Stomach (tissue), 19 donors: ENCODE measurements at places on chromosomes 16 and 17. TPM values are rescaled to one million over a fixed set of nuclear protein-coding genes. Genes with fewer than 3 reads are reported as not detected.

DNA sequence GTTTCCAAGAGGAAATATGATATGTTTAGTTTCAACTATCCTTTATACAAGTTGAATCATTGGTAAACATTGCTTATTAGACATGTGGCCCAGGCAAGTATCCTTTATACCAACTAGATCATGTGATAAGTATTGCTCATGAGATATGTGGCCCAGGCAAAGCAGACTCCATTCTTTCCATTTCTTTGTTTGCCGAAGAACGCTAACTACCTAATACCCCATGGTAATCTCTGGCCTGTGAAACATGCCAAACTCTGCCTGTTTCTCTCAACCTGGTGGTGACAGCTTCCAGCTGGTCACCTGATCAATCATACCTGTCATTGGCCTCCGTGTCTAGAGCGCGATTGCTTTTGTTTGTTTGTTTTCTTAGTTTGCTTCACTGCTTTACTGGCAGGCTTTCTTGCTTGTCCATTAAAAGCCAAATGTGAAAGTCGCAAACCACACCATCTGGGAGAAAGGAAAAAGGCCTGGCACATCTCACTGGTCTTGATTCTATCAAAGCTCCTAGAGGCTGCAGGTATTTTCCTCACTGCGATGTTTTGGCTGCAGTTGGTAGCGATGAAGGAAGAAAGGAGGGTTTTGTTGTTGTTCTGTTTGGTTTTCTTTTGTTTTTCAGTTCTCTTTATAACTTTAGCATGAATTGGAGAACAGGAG lies 686.2 kb downstream of the KCNJ2 start:
- DNase-seq, result peak; percentile 26

- DNase-seq, result peak; percentile 78
Measured at GRCh38 chr17:78745407-78746088, 36.5 kb downstream of the CYTH1 start.

- peak; percentile 40 for DNase-seq
Measured at GRCh38 chr17:28174352-28175046, 132.0 kb downstream of the NLK start.

- peak; percentile 79 for DNase-seq
Measured at GRCh38 chr16:11224894-11225676, 30.9 kb downstream of the SOCS1 start.

- no peak for DNase-seq
Measured at GRCh38 chr16:19844945-19845641, 39.6 kb downstream of the GPRC5B start.

- no peak for DNase-seq
Measured at GRCh38 chr17:49913226-49914095, 55.5 kb upstream of the DLX4 start.

- DNase-seq, result no peak
Measured at GRCh38 chr17:56536766-56537165, 56.7 kb upstream of the NOG start.

GRCh38 chr16:81740169-81740568 lies 38.9 kb upstream of the PLCG2 start:
- DNase-seq, result no peak

Gene LLGL2
- 184 TPM for polyA plus RNA-seq

DNA sequence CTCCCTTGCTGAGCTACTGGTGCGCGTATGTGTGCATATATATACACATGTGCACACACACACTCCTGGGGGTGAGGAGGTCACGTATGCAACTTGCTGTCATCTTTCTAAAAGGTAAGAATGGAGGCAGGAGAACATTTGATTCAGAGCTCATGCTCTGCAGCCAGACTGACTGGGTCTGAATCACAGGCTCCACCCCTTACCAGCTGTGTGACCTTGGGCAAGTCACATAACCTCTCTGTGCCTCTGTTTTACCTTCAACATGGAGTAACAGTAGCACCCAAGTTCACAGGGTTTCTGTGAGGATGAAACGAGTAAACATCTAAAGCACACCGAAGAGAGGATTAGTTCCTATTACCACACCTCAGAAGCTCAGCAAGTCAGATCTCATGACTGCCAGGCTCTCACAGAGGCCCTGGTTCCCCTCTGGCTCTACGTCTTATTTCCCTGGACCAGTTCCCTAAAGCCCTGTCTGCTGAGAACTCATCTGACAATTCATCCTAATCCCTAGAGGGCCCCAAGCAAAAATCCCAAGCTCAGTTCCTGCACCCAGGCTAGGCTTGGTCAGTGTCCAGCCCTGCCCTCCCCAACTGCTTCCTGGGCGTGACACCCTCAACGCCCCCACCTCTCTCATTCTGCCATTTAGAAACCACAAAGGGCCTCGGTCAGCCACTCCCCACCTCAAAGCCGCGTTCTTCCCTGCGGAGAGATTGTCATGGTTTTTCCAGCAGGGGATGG lies 28.7 kb downstream of the ABR start:
- DNase-seq, result no peak

Gene OR1F1
- not detected for polyA plus RNA-seq

Gene CCL4
- 1.6 TPM for polyA plus RNA-seq

DNA sequence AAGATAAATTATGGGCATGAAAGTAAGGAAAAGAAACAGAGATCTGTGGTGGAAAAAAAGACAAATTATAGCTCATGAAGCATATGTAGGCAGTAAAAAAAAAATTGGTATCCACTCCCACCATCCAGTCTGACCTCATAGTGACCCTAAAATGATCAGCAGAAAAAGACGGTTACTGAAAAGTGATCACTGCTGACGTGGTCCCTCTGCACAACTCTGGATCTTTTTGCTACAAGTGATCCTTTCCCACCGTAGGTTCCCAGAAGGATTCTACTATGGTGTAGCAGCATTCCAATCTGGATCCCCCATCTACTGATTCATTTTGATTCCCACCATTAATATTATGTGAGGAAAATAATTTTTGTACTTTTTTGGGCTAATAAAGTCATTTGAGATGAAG lies 10.9 kb upstream of the CHST6 start:
- no peak for DNase-seq

DNA sequence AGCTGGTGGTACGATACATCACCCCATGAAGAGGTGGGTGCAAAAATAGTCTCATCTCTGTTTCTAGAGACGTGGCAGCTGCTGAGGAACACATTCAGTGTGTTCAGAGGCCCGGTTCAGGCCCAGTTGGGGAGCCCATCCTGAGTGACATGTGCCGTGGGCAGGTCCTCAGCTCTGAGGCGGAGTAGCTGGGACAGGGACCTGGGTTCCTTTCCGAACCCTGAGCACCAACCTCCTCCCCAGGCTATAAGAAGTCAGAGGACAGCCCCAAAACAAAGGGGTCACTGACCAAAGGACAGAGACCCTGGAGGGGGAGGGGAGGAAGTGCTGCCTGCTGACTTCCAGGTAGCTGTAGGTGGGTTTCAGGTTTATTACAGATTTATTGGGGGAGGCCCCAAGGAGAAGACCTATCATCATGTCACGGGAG lies 5.1 kb downstream of the LDHD start:
- DNase-seq, result no peak

- no peak for DNase-seq
Measured at GRCh38 chr17:15468126-15468525, 705 bp upstream of the CDRT4 start.

GRCh38 chr16:66869424-66869823 lies 10.9 kb upstream of the PDP2 start:
- DNase-seq, result no peak

Gene OR2C1
- polyA plus RNA-seq, result not detected

- DNase-seq, result peak; percentile 89
Measured at GRCh38 chr17:41965694-41966462, 717 bp upstream of the CNP start.

GRCh38 chr17:5705876-5706576 lies 121.7 kb upstream of the NLRP1 start:
- no peak for DNase-seq

- DNase-seq, result no peak
Measured at GRCh38 chr16:83606486-83607030, 201.2 kb upstream of the HSBP1 start.

Gene HID1
- polyA plus RNA-seq, result 52.7 TPM

Gene CFAP52
- not detected for polyA plus RNA-seq

Gene CEP295NL
- not detected for polyA plus RNA-seq

DNA sequence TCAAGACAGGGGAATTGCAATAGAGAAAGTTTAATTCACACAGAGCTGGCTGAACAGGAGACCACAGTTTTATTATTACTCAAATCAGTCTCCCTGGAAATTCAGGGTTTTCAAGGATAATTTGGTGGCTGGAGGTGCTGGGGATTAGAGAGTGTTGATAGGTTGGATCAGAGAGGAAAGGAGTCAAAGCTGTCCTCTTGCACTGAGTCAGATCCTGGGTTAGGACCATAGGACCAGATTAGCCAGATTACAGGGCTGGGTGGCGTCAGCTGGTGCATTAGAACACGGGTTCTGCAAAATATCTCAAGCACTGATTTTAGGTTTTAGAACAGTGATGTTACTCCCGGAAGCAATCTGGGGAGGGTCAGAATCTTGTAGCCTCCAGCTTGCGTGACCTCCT lies 1.8 kb upstream of the NSMCE1 start:
- DNase-seq, result no peak

DNA sequence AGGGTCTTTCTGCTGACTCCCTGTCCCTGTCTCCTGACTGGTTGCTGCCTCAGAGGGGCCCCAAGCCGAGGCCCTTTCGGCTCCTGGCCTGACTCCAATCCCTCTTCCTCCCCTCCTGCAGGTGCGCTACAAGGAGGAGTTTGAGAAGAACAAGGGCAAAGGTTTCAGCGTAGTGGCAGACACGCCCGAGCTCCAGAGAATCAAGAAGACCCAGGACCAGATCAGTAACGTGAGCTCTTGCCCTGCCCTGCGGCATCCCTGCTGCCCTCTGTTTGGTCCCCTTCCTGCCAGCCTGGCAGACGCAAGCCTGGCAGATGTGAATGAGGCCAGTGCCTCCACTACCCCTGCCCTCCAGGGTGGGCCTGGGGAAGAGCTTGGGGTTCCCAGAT lies 27.1 kb upstream of the LASP1NB start:
- DNase-seq, result no peak

GRCh38 chr16:26701243-26701886 lies 365.4 kb upstream of the C16orf82 start:
- DNase-seq, result no peak

Gene CX3CL1
- 11.5 TPM for polyA plus RNA-seq

GRCh38 chr16:58499615-58500351 lies at the start of gene NDRG4:
TSS of gene NDRG4 (plus strand) at chr16:58500143. CDS start at chr16:58500249, 106 bp downstream.
- DNase-seq, result peak; percentile 49

Gene NUFIP2
- 6.9 TPM for polyA plus RNA-seq

DNA sequence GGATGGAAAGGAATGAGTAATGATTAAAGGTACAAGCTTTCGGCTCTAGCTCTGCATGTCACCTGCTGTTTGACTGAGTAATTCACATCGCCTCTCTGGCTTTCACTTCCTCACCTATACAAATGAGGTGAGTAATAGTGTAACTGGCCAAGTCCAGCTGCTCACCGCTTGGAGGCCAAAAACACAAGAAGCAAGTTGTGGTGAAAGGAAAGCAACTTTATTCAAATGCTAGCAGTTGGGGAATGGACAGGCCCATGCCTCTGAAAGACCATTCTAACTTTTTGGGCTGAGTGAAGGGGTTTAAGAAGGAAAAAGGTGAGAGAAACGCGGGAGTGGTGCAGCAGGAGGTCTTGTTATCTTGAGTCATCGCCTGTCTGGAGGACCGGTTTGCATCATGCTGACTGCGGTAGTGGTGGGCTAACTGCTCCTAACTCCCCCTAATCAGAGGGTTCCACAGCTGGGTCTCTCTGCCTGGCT lies 45.7 kb upstream of the CSNK2A2 start:
- DNase-seq, result peak; percentile 62

DNA sequence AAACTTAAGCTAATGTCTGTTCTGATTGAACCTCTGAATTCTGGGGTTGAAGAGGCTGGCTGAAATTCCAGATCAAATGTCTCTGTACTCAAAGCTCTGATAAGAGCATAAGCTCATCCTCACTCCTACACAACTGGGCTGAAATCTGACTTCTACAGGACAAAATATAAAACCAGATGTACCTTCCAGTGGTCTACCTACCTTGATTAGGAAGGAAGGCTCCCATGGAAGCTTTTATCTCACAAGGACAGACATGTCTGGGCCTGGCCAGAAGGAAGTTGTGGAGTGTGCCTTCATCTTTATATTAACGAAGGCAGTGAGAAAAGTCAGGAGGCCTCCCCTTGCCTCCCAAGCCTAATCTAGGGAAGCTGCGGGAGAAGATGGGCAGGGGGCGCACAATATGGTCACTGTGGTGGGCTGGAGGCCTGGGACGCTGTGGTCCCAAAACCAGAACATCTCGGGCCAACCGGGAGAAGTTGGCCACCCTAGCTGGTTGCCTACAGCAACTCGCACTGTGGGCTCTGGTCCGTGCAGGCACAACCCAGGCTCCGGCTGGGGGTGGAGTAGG lies 55.6 kb upstream of the LRRC37A3 start:
- DNase-seq, result no peak

DNA sequence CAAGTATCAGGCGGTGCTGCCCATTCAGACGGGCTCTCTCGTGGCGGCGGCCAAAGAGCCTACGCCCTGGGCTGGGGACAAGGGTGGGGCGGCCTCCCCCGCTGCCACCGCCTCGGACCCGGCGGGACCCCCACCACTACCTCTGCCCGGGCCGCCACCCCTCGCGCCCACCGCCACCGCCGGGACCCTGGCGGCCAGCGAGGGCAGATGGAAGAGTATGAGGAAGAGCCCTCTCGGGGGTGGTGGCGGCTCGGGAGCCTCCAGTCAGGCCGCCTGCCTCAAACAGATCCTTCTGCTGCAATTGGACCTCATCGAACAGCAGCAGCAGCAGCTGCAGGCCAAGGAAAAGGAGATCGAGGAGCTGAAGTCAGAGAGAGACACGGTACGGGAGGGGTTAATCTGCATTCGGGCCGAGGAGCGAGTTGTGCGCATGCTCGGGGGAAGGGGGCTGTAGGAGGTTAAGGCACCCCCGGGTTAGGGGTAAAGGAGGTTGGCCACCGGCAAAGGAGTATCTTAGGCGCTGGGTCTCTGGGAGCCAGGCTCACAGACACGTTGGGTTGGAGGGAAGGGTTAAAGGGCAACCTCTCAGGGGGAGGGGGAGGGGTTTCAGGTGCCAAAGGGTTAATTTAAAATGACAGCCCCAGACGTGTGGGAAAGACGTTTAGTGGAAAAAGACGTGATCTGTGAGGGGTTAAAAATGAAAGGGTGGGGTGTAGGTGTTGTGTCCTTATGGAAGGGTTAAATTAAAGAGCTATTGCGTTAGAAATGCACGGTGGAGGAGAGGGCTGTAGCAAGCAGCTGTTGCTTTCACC lies 1.4 kb downstream of the MSL1 start:
- peak; percentile 87 for DNase-seq

Gene NPIPA5
- 13.1 TPM for polyA plus RNA-seq

Gene CXCL16
- polyA plus RNA-seq, result 37.6 TPM

Gene KIF2B
- polyA plus RNA-seq, result not detected

Gene FOXN1
- not detected for polyA plus RNA-seq

DNA sequence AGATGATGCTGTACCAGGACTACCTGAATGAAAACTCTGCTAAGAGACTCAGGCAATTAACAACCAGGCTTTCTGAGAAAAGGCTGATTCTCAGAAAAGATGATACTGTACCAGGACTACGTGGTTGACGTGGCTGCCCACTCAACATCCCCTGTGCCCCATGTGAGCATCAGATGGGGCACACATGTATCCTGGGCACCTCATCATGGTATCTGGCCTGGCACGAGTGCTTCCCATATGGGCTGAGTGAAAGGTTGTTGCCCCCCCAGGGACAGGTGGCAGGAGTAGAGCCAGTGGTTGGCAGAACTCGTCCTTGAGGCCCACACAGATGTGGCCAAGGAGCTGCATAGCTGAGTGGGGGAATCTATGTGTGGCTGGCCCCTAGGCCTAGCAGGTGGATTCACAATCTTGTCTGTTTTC lies 3.5 kb upstream of the CES4A start:
- DNase-seq, result no peak

Gene METTL9
- polyA plus RNA-seq, result 76.8 TPM

Gene CPNE2
- 10.7 TPM for polyA plus RNA-seq

GRCh38 chr17:58783380-58783779 lies 27.7 kb downstream of the PPM1E start:
- peak; percentile 33 for DNase-seq

Gene KRT15
- polyA plus RNA-seq, result 1.4 TPM
